Left lung (tissue), 14 donors: ENCODE measurements at places on chromosomes 4 and X. TPM values are rescaled to one million over a fixed set of nuclear protein-coding genes. Genes with fewer than 3 reads are reported as not detected.
A peak's percentile ranks its signal among the peaks of the same experiment; 100 is the strongest.

DNA sequence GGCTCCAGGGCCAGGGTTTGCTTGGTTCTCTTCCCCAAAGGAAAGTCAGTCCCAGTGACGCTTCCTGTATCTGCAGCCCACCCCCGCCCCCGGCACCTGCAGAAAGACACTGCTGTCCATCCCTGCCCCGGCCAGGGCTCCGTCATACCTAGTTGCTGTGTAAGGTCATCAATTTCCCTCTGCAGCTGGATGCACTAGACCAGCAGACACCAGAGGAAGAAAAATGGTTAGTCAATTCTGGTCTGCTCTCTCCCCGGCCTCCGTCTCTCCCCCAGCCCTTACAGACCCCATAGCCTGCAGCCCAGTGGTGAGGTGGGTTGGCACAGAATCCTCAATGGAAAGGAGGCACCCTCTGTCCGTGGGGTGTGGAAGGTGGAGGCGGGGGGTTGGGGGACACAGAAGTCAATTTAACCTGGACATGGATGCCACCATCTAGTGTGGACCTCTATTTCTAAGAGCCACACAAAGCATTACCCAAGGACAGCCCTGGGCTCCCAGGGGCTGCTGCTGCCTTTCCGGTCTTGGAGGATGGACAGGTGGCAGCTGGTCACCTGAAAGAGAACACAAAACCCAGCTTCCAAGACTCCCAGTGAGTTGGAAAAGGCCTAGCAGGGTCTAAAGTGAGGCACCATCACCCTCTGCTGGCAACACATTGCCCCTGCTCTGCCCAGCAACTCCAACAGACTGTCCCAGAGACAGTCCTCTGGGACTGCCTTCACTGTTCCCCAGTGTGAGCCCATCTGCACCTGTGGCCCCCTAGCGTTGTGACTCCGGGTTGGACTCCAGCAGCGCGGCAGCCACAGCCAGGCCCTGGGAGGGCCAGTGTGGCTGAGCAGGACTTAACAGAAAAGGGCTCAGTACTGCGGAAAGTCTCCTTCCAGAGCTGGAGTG is 40.2 kb upstream of the NHSL2 start:
- H3K27me3 ChIP-seq = no peaks in the 10 kb centered on the region
- no peak overlapping the region for H3K4me3 ChIP-seq
- no peaks in the 10 kb centered on the region for H3K36me3 ChIP-seq

DNA sequence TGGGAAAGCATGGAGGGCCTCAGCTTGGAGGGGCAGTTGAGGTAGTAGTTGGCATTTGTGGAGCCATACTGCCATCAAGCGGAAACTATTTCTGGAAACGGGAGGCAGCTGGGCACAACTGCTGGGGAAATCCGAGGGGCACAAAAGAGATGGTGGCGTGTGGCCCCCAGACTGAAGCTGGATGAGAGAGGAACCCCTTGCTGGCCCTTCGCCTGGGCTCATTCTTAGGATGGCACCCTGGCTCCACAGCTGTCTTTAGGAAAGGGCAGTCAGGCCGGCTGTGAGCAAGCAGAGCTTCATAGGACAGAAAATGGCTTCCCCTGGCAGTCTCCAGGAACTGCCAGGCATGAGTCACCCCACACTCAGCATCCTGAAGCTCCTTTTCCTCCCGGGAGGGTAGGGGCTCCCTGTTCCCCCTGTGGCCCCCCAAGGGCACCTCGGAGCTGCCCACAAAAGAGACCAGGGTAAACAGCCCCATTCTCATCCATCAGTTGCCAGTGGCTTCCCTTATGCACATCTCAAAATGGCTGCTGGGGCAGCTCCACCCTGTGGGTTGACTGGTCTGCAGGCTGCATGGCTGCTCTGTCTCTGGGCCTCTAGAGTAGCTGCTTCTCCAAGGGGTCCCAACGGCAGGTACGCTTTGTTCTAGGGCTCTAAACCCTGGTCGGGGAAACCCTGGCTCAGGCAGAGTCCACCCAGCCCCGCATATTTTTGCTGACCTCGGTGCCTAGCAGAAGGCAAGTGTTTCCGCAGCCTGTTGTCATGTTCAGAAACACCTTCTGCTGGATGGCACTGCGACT is 64.7 kb downstream of the NBDY start:
- no peak for DNase-seq
- H3K36me3 ChIP-seq = no peaks in the 10 kb centered on the region
- H3K4me3 ChIP-seq = no peak overlapping the region
- no peak overlapping the region for H3K27ac ChIP-seq
- no peaks in the 10 kb centered on the region for H3K27me3 ChIP-seq

DNA sequence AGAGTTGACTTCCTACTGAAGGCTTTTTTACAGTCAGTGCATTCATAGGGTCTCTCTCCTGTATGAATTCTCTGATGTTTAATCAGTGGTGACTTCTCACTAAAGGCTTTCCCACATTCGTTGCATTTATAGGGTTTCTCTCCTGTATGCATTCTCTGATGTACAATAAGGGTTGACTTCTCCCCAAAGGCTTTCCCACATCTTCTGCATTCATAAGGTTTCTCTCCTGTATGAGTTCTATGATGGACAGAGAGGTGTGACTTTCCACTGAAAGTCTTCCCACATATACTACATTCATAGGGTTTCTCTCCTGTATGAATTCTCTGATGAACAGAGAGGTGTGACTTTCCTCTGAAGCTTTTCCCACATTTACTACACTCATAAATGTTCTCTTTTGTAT is 45.2 kb downstream of the ZNF674 start:
- DNase-seq = no peak
- peaks cover 40% of the 10 kb centered on the region for H3K36me3 ChIP-seq

DNA sequence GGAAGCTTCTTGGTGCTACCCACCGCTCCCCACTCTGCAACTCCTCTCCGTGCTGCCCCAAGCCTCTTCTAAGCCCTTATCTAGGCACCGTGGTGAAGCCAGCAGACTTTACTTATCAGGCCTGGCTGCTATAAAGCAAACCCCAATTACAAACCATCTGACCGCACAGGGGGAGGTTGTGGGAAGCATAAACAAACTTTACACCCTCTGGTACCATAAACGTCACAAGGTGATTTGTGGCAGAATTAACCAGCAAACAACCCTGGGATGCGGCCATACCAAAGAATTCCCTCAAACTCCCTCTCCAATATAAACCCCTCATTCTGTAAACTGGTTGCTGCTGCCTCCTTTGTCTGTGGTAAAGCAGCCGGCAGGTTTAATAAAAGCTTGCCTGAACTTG is 55.2 kb downstream of the MAGEC2 start:
- no peak overlapping the region for H3K27ac ChIP-seq
- H3K36me3 ChIP-seq = no peaks in the 10 kb centered on the region
- H3K4me1 ChIP-seq = no peaks in the 10 kb centered on the region
- no peak for DNase-seq
- H3K4me3 ChIP-seq = no peak overlapping the region

DNA sequence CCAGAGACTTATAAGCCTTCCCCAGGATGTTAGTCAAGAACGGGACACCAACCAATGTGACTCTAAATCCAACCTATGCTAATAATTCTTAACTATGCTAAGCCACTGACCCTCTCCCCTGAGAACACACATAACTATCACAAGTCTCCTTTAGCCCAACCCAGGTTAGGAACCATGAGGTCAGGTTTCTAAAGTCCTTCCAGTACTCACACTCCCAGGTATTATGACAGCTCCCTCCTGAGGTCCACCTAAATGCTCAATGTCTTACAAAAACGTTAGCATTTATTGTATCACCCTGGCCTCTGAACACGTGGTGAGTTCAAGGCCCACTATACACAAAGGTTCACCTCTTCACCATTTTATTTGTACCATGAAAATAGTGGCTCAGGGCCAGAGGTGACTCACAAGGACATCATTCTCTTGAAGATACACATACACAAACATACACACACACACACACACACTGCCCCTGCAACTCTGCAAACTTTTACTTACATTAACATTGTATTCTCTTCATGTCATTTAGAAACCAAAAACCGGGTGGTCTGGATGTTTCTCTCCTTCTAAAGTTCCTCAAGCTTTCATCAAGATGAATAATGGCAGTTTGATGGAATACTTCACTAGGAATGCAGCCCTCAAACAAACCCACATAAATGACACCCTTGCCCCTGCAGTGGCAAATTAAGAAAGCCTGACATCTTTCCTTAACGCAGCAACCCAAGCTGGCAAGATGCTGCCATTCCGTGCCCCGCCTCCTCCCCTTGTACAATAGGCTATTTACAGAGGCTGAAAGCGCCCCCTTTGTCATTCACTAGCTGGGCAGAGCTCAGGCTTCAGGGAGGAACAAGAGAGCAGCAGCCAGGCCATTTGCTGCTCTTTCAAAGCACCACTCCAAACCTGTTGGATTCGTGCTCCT is 17.7 kb downstream of the ACSL1 start:
- no peak for DNase-seq
- no peak overlapping the region for H3K4me3 ChIP-seq
- peak overlapping the region; percentile 53 for H3K27ac ChIP-seq
- peaks cover 19% of the 10 kb centered on the region for H3K4me1 ChIP-seq

- no peaks in the 10 kb centered on the region for H3K4me1 ChIP-seq
- H3K4me3 ChIP-seq = no peak overlapping the region
- no peak overlapping the region for H3K27ac ChIP-seq
- no peak for DNase-seq
These were observed 68.0 kb downstream of the YIPF7 start for GRCh38 chr4:44583393-44583792.

- H3K36me3 ChIP-seq = no peaks in the 10 kb centered on the region
- no peak overlapping the region for H3K4me3 ChIP-seq
- H3K27me3 ChIP-seq = no peaks in the 10 kb centered on the region
These were observed 15.2 kb downstream of the C4orf46 start for GRCh38 chr4:158656439-158656838.

GRCh38 chr4:16227462-16227868 is 1.2 kb upstream of the TAPT1 start:
- H3K27ac ChIP-seq = peak overlapping the region; percentile 94
- peak; percentile 60 for DNase-seq
- peak overlapping the region; percentile 64 for H3K4me3 ChIP-seq
- H3K27me3 ChIP-seq = no peaks in the 10 kb centered on the region

GRCh38 chr4:56480691-56481090 is 13.3 kb downstream of the SRP72 start:
- H3K4me1 ChIP-seq = no peaks in the 10 kb centered on the region
- H3K36me3 ChIP-seq = peaks cover 98% of the 10 kb centered on the region
- no peak overlapping the region for H3K4me3 ChIP-seq
- H3K27me3 ChIP-seq = no peaks in the 10 kb centered on the region
- H3K27ac ChIP-seq = no peak overlapping the region

DNA sequence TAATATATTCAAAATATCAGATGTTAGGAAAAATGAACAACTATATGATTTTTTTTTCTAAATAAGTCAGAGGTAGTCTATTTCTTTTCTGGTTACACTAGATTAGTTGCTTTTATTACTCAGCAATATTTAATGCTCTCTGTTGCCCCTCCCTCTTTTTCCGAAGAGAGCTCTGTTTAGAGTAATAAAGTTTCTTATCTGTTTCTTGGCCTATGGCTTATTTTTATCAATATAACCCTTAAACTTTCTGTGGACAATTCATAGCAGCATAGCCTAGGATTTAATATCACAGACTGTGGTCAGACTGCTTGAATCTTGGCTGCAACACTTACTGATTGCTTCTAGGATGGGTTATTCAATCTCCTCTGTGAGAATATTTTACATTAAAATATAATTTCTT is 2315.4 kb upstream of the AGA start:
- H3K36me3 ChIP-seq = no peaks in the 10 kb centered on the region
- no peaks in the 10 kb centered on the region for H3K27me3 ChIP-seq
- H3K4me1 ChIP-seq = no peaks in the 10 kb centered on the region

GRCh38 chr4:143667461-143667860 is 33.0 kb downstream of the FREM3 start:
- H3K4me1 ChIP-seq = no peaks in the 10 kb centered on the region
- no peak overlapping the region for H3K4me3 ChIP-seq
- DNase-seq = no peak
- no peaks in the 10 kb centered on the region for H3K36me3 ChIP-seq

DNA sequence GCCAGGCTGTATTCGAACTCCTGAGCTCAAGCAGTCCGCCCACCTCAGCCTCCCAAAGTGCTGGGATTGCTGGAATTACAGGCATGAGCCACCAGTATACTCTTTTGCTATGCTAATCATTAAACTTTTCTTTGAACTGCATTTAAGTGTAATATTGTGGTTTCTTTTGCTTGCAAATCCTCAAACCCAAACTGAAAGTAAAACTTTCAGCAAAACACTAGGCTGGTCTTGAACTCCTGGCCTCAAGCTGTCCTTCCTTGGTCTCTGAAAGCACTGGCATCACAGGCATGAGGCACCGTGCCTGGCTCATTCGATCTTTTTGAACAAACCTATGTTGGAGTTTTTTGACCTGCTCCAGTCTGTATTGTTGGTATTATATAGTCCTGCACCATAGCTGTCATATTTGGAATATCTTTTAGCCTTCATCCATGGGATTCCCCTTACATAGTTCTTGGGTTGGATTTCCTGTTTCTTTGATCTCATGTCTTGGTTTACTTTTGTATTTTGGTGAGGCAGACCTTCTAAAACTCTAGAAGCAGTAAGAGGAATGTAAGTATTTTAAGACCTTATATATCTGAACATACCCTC is 34.1 kb downstream of the MOB1B start:
- H3K36me3 ChIP-seq = no peaks in the 10 kb centered on the region
- no peaks in the 10 kb centered on the region for H3K27me3 ChIP-seq
- H3K4me3 ChIP-seq = no peak overlapping the region
- no peak overlapping the region for H3K27ac ChIP-seq

- H3K4me3 ChIP-seq = peak overlapping the region; percentile 11
- no peak for DNase-seq
- H3K27me3 ChIP-seq = no peaks in the 10 kb centered on the region
- no peak overlapping the region for H3K27ac ChIP-seq
These were observed 531 bp downstream of the RUFY3 start for GRCh38 chr4:70722199-70722791.

DNA sequence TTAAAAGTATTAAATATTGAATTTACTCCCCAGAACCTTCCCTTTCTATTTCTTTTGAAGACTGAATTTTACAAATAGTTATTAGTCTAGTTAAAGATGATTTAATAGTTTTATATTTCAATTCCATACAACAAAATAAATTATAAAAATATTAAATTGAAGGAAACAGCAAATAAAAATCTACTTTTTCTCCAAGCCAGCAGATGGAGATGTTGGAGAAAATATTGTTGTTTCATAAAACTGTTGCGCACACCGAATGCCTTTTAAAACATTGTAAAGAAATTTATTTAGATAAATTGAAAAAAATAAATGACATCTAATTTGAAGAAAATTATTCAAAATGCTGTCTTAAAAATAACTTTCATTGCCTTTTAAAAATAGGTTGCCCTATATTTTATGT is 5.5 kb downstream of the GRIA2 start:
- H3K27me3 ChIP-seq = peaks cover 39% of the 10 kb centered on the region
- no peak overlapping the region for H3K27ac ChIP-seq
- H3K4me3 ChIP-seq = no peak overlapping the region
- H3K36me3 ChIP-seq = no peaks in the 10 kb centered on the region
- no peak for DNase-seq

- no peak overlapping the region for H3K27ac ChIP-seq
- no peak overlapping the region for H3K4me3 ChIP-seq
- H3K4me1 ChIP-seq = no peaks in the 10 kb centered on the region
- no peaks in the 10 kb centered on the region for H3K36me3 ChIP-seq
These were observed 615.4 kb upstream of the SMIM31 start for GRCh38 chr4:164138521-164138920.

GCNA gene
- 0.64 TPM for total RNA-seq

KLHL13 gene
- total RNA-seq = 2.7 TPM

RBMXL3 gene
- total RNA-seq = not detected

KCTD8 gene
- not detected for total RNA-seq

TLR1 gene
- 13.4 TPM for total RNA-seq

QDPR gene
- total RNA-seq = 40.0 TPM

CFI gene
- total RNA-seq = 66.8 TPM

GAGE12E gene
- not detected for total RNA-seq
